ENCODE measurements at places on chromosomes 4 and X. TPM values are rescaled to one million over a fixed set of nuclear protein-coding genes. Genes with fewer than 3 reads are reported as not detected.

DNA sequence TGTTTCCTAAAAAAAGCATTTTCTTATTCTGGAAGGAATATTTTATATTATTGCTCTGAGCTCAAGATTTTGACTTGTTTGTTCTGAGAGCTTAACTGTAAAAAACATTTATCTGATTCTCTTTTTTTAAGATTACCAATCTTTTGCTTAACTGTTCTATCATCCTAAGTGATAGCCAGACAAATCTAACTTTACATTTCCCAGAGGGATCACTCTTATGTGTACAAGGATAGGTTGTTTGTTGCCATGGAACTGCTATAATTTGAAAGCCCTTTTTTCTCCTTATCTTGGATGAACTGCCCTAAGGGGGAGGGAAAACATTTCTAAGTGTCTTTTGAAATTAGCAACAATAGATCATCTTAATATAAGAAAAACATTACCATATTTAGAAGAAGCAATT lies 494.7 kb downstream of the TRAM1L1 start:
- no peak for DNase-seq
- no peaks in the 10 kb centered on the region for H3K4me1 ChIP-seq
- no peak overlapping the region for H3K4me3 ChIP-seq
- H3K36me3 ChIP-seq: no peaks in the 10 kb centered on the region
- H3K27ac ChIP-seq: no peak overlapping the region

DNA sequence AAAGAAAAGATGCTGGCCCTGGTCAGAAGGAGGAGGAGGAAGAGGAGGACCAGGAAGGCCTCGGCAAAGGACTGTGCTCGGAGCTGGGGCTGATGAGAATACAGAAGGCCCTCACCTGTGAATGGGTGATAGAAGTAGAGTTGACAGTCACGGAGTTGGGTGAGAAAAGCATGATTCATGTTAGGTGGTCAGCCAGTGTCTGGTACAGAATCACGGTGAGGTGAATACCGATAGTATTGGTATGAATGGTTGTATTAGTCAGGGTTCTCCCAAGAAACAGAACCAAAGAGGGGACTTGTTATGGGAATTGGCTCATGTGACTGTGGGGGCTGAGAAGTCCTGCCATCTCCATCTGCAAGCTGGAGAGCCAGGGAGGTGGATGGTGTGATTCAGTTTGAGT lies 32.5 kb upstream of the FAM156A start:
- DNase-seq: no peak
- no peaks in the 10 kb centered on the region for H3K36me3 ChIP-seq
- H3K4me3 ChIP-seq: no peak overlapping the region
- no peaks in the 10 kb centered on the region for H3K27me3 ChIP-seq

DNA sequence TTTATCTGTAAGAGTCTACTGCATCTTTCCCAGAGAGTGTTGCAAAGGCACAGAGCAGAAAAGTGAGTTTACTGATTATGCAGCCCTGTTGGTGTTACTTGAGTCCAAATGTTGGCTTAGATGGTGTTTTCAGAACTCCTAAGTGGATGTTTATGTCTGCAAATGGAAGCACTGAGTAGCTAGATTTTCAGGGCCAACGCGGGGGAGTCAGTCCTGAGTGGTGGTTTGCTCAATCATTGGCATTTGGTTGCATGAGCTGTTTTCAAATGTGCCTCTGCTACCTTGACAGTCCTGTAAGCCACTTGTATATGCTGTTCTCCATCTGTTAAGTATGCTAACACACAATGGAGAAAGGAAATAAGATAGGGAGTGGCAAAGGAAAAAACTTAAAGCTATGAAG lies 45.4 kb downstream of the MAMLD1 start:
- DNase-seq: no peak
- no peak overlapping the region for H3K4me3 ChIP-seq
- H3K27ac ChIP-seq: no peak overlapping the region
- H3K4me1 ChIP-seq: peaks cover 11% of the 10 kb centered on the region
- H3K27me3 ChIP-seq: no peaks in the 10 kb centered on the region
- no peaks in the 10 kb centered on the region for H3K36me3 ChIP-seq

GRCh38 chr4:121950680-121951520 lies 960 bp downstream of the TRPC3 start:
- H3K27ac ChIP-seq: no peak overlapping the region
- H3K27me3 ChIP-seq: peaks cover 4% of the 10 kb centered on the region
- no peaks in the 10 kb centered on the region for H3K36me3 ChIP-seq
- peak overlapping the region; percentile 67 for H3K4me3 ChIP-seq
- H3K4me1 ChIP-seq: no peaks in the 10 kb centered on the region

GRCh38 chr4:70681704-70682103 lies 6.6 kb upstream of the UTP3 start:
- no peak for DNase-seq
- no peak overlapping the region for H3K27ac ChIP-seq
- H3K27me3 ChIP-seq: no peaks in the 10 kb centered on the region
- no peaks in the 10 kb centered on the region for H3K36me3 ChIP-seq

DNA sequence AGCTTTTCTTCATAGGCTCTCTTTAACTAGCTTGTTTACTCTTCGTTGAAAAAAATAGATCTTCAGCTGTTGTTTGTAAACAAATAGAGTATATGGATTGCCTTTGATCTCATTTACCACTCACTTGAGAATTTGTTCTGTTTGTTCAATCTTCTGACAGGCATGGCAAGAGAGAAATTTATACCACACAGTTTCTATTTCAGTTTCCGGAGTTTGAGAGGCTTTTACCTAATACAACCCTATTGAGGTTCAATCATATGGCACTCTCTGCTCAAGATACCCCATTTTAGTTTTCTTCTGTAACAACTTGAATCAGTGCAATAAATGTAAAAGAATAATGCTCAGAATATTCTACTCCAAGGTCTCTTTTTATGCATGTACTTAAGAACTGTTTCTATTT lies 148.0 kb downstream of the EMCN start:
- H3K27me3 ChIP-seq: no peaks in the 10 kb centered on the region
- H3K4me3 ChIP-seq: no peak overlapping the region
- no peaks in the 10 kb centered on the region for H3K36me3 ChIP-seq
- no peaks in the 10 kb centered on the region for H3K4me1 ChIP-seq
- no peak overlapping the region for H3K27ac ChIP-seq
- DNase-seq: no peak

DNA sequence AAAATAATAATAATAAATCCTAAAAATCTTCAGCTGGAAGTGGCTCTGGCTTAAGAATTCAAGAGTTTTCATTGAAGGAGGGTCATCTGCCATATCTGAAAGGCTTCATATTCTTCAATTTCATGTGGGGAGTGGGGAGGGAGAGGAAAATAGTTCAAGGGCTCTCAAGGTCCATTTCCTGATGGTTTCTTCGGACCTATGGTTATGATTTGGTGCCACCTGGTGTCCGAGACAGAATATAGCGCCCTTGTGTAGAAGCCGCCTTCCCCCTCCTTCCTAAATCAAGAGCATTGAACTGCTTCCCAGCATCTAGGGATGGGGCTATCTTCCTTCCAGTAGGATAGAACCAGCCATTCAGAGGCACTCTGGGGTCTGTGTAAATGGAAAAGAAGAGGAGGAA lies 34.3 kb downstream of the NLGN3 start:
- no peaks in the 10 kb centered on the region for H3K36me3 ChIP-seq
- H3K4me1 ChIP-seq: peaks cover 3% of the 10 kb centered on the region
- no peak overlapping the region for H3K4me3 ChIP-seq
- DNase-seq: peak; percentile 48

DNA sequence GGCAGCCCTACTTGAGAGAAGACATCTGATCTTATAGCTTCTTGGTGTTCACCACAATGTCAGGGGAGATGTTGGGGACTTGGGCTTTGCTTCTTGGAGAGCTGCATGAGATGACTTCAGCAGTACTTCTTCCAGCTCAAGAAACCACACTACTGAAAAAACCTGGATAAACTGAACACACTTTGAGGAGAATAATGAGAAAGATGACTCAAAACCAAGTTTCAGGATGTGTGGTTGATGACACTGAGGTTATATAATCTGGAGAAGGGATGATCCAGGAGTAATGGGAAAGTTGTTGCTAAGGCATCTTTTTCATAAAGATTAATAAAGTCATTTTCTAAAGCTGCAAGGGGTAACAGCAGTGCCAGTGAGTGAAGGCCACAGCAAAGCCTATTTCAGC lies 58.4 kb upstream of the PNPLA4 start:
- H3K4me1 ChIP-seq: no peaks in the 10 kb centered on the region
- no peak for DNase-seq
- H3K27me3 ChIP-seq: no peaks in the 10 kb centered on the region

GRCh38 chrX:132532913-132533312 lies 44.1 kb upstream of the MBNL3 start:
- no peak overlapping the region for H3K27ac ChIP-seq
- no peak overlapping the region for H3K4me3 ChIP-seq
- no peak for DNase-seq
- no peaks in the 10 kb centered on the region for H3K36me3 ChIP-seq

- H3K27me3 ChIP-seq: peaks cover 4% of the 10 kb centered on the region
- no peak overlapping the region for H3K27ac ChIP-seq
- no peak overlapping the region for H3K4me3 ChIP-seq
- peak; percentile 56 for DNase-seq
These were observed 4.7 kb downstream of the HS3ST1 start for GRCh38 chr4:11424000-11424399.

DNA sequence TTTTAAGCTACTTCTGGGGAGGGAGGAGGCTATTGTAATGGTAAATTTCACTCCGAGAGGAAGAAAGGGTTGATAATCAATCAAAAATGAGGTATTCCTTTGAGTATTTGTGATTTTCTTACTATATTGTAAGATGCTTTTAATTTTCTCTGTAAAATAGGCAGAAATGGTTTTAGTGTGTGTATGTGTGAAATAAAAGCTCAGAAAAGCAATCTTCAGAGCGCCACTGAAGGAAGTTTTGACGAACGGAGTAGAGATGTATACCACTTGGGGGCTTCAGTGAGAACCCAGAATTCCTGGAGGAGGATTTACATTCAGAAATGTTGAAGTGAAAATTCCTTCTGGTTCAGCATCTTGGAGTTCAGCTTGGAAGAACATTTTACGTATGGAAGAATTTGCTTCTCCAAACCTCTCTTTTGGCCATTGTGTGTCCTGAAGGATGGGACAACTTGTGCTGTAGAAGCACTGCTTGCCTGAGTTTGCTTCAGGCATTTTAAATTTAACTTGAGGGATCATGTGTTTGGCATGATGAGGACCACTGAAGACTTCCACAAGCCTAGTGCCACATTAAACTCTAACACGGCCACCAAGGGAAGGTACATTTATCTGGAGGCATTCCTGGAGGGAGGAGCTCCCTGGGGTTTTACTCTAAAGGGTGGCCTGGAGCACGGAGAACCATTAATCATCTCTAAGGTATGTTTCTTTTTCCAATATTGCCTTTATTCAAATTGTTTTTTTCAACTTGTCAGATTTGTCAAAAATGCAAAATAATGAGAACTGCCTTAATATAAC lies 695 bp downstream of the SHROOM3 start:
- no peaks in the 10 kb centered on the region for H3K36me3 ChIP-seq
- H3K4me1 ChIP-seq: no peaks in the 10 kb centered on the region
- H3K27ac ChIP-seq: no peak overlapping the region

- no peaks in the 10 kb centered on the region for H3K27me3 ChIP-seq
- no peak overlapping the region for H3K4me3 ChIP-seq
- no peaks in the 10 kb centered on the region for H3K36me3 ChIP-seq
- DNase-seq: no peak
These were observed 20.4 kb downstream of the SPCS3 start for GRCh38 chr4:176339936-176340761.

DNA sequence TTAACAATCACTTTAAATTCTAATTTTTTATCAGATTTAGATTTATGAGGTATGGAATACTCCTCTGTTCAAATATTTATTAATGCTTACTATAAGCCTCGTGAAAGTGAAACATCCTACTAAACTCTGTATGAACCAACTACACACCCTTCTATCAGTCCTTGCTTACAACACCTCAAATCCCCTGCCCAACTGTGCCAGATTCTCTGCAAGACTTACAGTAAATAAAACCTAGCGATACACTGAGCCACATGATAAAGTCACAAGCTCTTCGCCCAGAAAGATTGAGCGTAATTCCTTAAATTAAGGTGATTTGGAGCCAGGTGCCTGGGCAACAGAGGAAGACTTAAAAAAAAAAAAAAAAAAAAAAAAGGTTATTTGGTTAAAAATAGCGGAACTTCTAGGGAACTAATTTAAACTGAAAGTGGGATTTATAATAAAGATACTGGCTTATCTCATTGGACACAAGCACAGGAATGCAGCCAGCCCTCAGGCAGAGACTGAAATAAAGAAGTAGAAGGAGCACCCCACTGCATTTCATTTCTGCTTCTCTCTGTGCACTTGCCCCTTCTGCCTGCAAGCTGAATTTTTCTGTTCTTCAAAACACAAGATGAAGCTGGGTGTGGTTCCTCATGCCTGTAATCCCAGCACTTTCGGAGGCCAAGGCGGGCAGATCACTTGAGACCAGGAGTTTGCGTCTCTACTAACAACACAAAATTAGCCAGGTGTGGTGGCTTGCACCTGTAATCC lies 17.5 kb upstream of the C4orf36 start:
- H3K27me3 ChIP-seq: no peaks in the 10 kb centered on the region
- DNase-seq: no peak
- no peaks in the 10 kb centered on the region for H3K4me1 ChIP-seq
- H3K4me3 ChIP-seq: no peak overlapping the region
- no peaks in the 10 kb centered on the region for H3K36me3 ChIP-seq

DNA sequence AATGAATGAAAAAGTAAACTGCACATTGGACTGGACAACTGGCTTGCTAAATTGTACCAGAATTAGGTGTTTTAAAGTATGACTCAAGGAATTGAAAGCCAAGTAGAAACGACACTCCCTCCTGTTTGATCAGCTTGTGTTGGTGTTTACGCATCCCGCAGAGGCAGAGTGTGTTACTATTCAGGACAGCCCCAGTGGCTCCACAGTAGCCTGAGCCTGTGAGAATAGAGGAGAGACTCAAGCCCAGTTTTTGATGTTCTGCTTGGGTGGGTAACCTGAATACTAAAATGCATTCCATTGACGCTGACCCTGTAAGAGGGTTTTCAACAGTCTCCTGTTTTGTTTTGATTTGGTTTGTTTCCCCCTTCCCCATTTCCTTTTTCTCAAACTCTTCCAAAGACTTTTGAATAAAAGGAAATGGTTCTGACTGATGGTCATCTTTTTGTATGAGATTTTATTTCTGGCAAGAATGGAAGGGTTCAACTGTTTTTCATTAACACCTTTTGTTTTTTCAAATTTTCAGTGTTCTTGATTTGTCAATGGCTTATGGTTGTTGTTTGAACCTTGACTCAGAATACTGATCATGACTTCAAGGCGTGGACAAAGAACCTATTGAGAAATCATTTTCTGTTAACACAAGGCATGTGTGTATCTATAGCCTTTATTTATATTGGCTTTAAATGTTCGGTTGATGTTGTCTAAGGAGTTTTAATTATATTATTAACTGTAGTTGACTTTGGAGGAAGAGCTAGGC lies 10.2 kb downstream of the ADGRL3 start:
- H3K4me1 ChIP-seq: no peaks in the 10 kb centered on the region
- no peak for DNase-seq
- H3K27ac ChIP-seq: no peak overlapping the region
- no peaks in the 10 kb centered on the region for H3K36me3 ChIP-seq

- DNase-seq: no peak
- H3K27ac ChIP-seq: no peak overlapping the region
- no peaks in the 10 kb centered on the region for H3K27me3 ChIP-seq
- no peak overlapping the region for H3K4me3 ChIP-seq
These were observed 91.2 kb upstream of the ANXA3 start for GRCh38 chr4:78460368-78460767.

Gene TMEM128
- total RNA-seq: 25.5 TPM

Gene GRIA3
- not detected for total RNA-seq

Gene CYLC1
- total RNA-seq: not detected

Gene USP17L28
- total RNA-seq: not detected

Gene CYTL1
- 6.6 TPM for total RNA-seq

Gene FRG2
- total RNA-seq: 0.66 TPM
